ENCODE measurements at places on chromosomes 5 and 9. TPM values are rescaled to one million over a fixed set of nuclear protein-coding genes. Genes with fewer than 3 reads are reported as not detected.
A peak's percentile ranks its signal among the peaks of the same experiment; 100 is the strongest.

DNA sequence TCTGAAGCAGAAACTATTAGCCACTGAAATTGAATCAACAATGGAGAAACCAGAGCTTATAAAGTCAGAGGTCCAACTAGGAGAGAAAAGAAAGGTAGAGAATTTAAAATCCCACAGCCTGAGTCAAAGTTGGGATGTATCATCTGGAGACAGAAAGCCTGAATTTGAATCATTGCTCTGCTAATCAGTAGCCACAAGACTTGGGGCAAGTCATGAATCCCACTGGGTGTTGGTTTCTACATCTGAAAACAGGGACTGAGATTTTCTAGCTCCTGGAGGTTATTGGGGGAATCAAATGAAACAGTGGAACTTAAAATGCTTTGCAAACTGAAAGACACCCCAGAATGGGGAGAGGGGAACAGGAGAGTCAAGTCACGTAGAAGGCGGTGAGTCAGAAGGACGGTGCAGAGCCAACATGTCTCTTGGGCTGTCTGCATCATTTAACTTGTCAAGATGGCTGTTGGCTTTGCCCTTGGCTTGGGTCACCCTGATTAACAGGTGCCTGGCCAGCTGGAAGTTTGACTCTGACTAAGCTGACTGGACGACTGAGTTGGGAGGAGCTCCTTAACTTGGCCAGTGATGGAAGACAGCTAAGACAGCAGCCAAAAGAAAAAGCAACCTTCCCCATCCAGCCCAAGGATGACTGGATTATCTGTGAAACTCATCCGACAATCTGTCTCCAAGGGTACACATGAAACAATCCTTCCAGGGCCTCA lies 60.6 kb upstream of the ADRA1B start:
- no peak for DNase-seq

DNA sequence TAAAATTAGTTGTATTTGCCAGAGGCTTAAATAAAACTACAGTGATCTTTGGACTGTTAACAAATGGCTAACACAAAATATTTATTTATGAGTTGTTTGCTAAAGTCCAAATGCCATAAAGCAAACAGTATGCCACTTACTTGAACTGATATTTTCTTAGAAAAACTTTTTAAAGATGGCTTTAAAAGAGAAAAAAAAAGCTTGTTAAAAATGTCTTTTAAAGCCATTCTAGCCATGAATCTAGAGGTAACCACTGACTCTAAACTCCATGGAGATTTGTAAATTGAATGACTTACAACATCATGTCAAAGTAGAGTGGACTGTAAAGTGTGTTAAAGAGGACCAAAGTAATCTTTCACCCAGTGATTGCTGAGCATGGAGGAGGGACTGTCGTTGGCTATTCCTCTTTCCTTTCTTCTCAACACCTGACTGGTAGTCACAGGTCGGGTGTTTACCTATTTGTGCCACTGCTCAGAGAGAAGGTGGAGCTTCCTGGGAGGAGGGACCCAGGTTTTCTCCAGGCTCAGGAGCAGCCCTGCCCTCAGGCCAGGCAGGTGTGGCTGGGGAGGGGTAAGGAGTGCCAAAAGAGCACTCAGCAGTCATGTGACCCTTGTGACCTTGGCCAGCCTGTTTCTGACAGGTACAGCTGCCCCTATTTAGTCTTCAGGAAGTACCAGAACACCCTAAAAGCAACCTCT lies 69.1 kb upstream of the TJP2 start:
- peak; percentile 86 for DNase-seq

GRCh38 chr5:138950421-138951031 lies 75.4 kb upstream of the LRRTM2 start:
- no peak for DNase-seq

GRCh38 chr9:82805027-82805426 lies 257.9 kb downstream of the RASEF start:
- DNase-seq = no peak

DNA sequence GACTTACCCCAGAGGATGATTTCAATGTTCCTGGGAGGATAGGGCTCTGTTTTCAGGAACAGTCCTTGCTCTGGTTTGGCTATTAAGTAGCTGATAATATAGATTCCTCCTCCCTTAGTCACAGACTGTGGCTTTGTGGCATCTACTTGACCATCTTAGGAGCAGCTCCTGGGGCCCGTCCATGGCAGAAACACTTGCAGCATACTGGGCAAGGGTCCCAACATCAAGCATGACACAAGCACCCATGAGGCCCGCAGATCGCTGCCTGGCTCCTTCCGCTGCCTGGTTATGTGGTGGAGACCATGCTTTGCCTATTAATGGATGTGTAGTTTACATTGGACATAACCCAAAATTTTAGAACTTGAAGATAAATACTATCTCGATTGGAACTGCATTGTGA lies 170.1 kb downstream of the ICE1 start:
- no peak for DNase-seq

- no peak for DNase-seq
Observed at GRCh38 chr5:37812365-37812764, 27.5 kb downstream of the GDNF start.

DNA sequence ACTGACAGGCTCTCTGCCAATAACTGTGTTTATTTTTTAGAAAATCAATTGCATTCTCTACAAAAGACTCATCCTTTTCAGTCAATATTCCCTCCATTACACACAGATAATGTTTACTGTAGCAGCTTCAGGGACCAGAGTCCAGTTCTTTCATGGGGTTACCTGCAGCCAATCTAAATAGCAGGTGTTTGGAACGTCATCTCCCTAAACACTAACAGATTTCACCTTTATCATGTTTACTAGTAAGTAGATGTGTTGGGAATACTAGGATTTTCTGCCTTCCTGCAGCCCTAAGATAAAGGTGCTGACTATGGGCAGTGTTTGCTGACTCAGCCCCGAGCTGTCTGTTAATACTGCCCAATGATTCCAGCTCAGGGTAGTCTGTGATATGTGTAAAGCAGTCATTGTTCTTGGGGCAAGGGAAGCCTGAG lies 447.0 kb downstream of the KIF4B start:
- DNase-seq = peak; percentile 91

The LECT2 gene
- not detected for total RNA-seq

The AK8 gene
- not detected for total RNA-seq

The CKMT2 gene
- total RNA-seq = 1.2 TPM

The GAPT gene
- total RNA-seq = not detected

The SMU1 gene
- 36.6 TPM for total RNA-seq

All from HepG2 (cell line).